Thymus (tissue), 14 donors: ENCODE measurements at places on chromosomes 2 and 18. TPM values are rescaled to one million over a fixed set of nuclear protein-coding genes. Genes with fewer than 3 reads are reported as not detected.

ALLC gene
- total RNA-seq, result 0.05 TPM

TFPI gene
- 16.1 TPM for total RNA-seq

KCNG2 gene
- 0.19 TPM for total RNA-seq

DNA sequence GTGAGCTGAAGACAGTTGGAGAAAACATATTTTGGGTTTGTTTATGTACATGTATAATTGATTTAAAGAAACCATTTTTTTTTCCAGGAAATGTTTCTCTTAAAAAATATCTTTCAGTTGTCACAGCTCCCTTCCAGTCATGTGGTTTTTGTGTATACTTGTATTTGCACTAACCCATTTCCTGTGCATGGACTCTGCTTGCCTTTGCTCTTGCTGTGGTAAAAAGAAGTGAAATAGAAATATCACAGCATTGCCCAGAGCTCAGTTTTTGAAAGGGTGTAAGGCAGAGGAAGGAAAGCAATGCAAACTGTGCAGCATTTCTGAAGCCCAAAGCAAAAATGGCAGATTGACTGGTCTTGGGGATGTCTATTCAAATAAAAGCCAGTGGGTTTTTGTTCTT is 10.4 kb upstream of the DOCK10 start:
- DNase-seq, result no peak

- DNase-seq, result no peak
These were observed 69.4 kb downstream of the LIPG start for GRCh38 chr18:49631146-49631866.

DNA sequence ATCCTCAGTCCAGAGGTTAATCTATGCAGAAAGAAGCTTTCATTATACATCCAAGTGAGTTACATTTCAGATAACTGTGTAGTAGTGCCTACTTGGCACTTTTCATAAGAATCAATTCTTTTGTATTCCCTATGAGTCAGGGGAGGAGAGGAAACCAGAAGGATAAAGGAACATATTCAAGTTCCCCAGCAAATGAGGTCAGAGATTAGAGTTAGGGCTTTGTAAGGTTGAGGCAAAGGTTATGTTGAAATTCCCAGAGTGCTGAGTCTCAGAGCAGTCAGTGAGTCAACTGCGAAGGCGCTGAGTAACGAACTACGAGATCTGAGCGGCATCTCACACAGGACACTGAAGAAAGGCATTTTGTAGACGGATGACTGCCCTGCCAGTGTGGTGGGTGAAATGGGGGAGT is 25.1 kb upstream of the ME2 start:
- no peak for DNase-seq

GRCh38 chr2:143730953-143731260 is 601.7 kb downstream of the ARHGAP15 start:
- DNase-seq, result no peak

DNA sequence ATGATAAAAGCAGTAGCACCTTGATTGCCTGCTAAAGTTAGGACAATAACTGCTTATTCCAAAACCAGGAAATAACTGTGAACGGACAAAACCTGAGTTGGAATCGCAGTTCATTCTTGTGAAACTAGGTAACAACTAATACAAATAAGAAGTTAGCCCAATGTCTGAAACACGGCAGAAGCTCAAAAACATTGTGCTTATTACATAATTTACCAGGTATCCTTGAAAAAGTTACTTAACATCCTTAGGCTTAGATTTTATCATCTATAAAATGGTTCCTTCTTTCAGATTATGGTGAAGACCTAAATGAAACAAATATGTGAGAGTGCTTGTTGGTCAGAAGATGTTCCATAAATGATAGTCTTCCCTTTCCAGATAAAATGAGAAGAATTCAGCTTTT is 32.4 kb downstream of the RTN4 start:
- DNase-seq, result no peak

- no peak for DNase-seq
These were observed 22.2 kb downstream of the ZSCAN30 start for GRCh38 chr18:35267809-35268208.

GRCh38 chr2:3465844-3466481 is 53.4 kb downstream of the ADI1 start:
- DNase-seq, result no peak

GRCh38 chr2:197926673-197927072 is 122.3 kb downstream of the PLCL1 start:
- no peak for DNase-seq

DNA sequence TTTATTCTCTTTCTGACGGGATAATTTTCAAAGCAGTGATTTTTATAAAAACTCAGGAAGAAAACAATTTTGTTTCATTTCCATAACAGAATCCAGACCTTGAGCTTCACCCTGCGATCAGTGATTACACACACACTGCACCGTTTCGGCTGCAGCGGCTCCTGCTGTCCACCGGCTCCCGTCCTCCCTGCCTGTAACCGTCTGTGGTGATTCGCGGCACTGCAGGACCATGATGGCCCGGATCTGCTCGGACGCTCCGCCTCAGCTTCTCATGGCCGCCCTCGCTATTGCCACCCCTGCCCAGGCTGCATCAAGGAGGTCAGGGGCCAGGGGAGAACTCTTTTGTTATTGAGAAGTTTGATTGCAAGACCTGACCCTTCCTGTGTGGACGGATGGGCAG is 246.1 kb downstream of the TWIST2 start:
- DNase-seq, result no peak

- DNase-seq, result no peak
These were observed 487.6 kb downstream of the THSD7B start for GRCh38 chr2:137252934-137253333.
